ENCODE measurements at places on chromosomes 3 and 15. TPM values are rescaled to one million over a fixed set of nuclear protein-coding genes. Genes with fewer than 3 reads are reported as not detected.

- H3K27ac ChIP-seq = no peak overlapping the region
- no peaks in the 10 kb centered on the region for H3K4me1 ChIP-seq
- no peaks in the 10 kb centered on the region for H3K36me3 ChIP-seq
- no peak for DNase-seq
- no peaks in the 10 kb centered on the region for H3K27me3 ChIP-seq
Observed at GRCh38 chr3:140529558-140529957, 148.3 kb upstream of the TRIM42 start.

- no peak overlapping the region for H3K4me3 ChIP-seq
- H3K4me1 ChIP-seq = peaks cover 17% of the 10 kb centered on the region
- H3K36me3 ChIP-seq = peaks cover 86% of the 10 kb centered on the region
- H3K27me3 ChIP-seq = no peaks in the 10 kb centered on the region
Observed at GRCh38 chr3:122427857-122428471, 12.1 kb upstream of the WDR5B start.

- H3K27me3 ChIP-seq = no peaks in the 10 kb centered on the region
- H3K27ac ChIP-seq = no peak overlapping the region
- DNase-seq = no peak
- H3K36me3 ChIP-seq = no peaks in the 10 kb centered on the region
Observed at GRCh38 chr3:175224051-175224450, 364.9 kb downstream of the NAALADL2 start.

DNA sequence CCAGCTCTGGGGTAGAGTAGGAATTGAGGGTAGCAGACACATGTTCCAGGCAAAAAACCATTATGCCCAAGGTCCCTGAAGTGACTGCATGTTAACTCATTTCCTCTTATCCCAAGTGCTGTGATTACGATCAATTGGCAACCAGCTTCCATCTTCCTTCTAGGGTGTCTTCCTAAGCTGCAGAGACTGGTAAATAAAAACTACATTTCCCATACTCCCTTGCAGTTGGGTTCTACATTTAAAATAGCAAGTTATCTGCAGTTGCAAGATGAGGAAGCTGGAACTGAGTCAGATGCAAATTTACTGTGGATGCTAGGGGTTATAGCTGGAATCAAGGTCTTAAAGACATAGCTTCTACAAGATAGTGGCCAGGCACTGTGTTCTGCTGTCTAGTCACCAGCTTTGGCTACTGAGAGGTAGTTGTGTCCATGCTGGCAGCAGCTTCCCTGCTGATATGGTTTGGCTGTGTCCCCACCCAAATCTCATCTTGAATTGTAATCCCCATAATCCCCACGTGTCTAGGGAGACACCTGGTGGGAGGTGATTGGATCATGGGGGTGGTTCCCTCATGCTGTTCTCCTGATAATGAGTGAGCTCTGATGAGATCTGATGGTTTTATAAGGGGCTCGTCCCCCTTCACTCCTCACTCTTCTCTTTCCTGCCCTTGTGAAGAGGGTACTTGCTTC lies 51.3 kb upstream of the FBN1 start:
- H3K27me3 ChIP-seq = no peaks in the 10 kb centered on the region
- no peak overlapping the region for H3K27ac ChIP-seq
- no peak overlapping the region for H3K4me3 ChIP-seq
- no peaks in the 10 kb centered on the region for H3K36me3 ChIP-seq
- H3K4me1 ChIP-seq = no peaks in the 10 kb centered on the region
- no peak for DNase-seq

GRCh38 chr15:68586274-68586961 lies 7.6 kb downstream of the CORO2B start:
- peaks cover 5% of the 10 kb centered on the region for H3K27me3 ChIP-seq
- DNase-seq = no peak
- no peak overlapping the region for H3K4me3 ChIP-seq
- H3K36me3 ChIP-seq = no peaks in the 10 kb centered on the region
- H3K4me1 ChIP-seq = peaks cover 30% of the 10 kb centered on the region

DNA sequence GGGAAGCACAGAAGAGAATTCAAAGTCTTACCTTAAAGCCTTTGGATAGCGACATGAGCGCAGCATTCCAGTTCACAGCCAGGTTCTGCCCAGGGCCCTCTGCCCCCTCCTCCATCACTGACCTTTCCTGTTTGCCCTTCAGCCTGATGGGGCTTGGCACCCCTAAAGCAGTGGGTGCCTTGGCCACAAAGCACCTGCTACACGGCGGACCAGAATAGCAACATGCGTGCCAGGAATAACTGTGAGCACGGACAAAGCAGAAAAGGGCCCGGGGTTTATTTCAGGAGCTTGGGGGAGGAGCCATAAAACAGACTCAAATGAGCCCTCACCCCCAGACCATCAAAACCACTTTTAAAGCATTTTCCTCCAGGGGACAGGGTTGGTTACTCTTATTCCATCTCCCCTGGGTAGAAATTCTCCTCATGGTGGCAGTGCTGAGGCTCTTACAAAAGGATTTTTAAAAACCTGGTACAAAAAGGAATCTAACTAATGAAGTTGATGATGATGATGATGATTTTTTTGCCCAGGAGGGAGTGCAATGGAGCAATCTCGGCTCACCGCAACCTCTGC lies 135.4 kb downstream of the KLF13 start:
- H3K4me3 ChIP-seq = no peak overlapping the region
- no peaks in the 10 kb centered on the region for H3K36me3 ChIP-seq
- no peak overlapping the region for H3K27ac ChIP-seq
- no peak for DNase-seq
- peaks cover 2% of the 10 kb centered on the region for H3K27me3 ChIP-seq

GRCh38 chr15:59447367-59447766 lies 9.4 kb downstream of the FAM81A start:
- peaks cover 32% of the 10 kb centered on the region for H3K27me3 ChIP-seq
- no peak overlapping the region for H3K27ac ChIP-seq
- H3K4me1 ChIP-seq = peaks cover 11% of the 10 kb centered on the region
- no peak for DNase-seq
- no peaks in the 10 kb centered on the region for H3K36me3 ChIP-seq

- no peak overlapping the region for H3K4me3 ChIP-seq
- peaks cover 62% of the 10 kb centered on the region for H3K36me3 ChIP-seq
- no peak overlapping the region for H3K27ac ChIP-seq
- no peaks in the 10 kb centered on the region for H3K27me3 ChIP-seq
Observed at GRCh38 chr3:190645932-190646460, 132.1 kb downstream of the IL1RAP start.

- H3K4me1 ChIP-seq = no peaks in the 10 kb centered on the region
- no peak overlapping the region for H3K4me3 ChIP-seq
- no peak for DNase-seq
- no peak overlapping the region for H3K27ac ChIP-seq
- no peaks in the 10 kb centered on the region for H3K36me3 ChIP-seq
Observed at GRCh38 chr3:176950743-176951142, 246.5 kb downstream of the TBL1XR1 start.

DNA sequence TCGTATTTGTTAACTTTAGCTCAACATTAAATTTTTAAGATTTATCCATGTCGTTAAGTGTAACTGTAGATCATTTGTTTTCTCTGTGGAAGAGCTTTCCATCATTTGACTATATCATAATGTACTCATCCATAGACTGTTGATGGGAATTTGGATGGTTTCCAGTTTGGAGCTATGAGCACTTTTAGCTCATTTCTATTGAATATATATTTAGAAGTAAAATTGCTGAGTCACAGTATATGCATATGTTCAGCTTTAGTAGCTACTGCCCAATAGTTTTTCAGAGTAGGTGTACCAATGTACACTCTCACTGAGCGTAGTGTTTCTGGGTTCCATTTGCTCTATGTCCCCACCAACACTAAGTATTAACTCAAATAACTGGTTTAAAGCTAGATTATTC lies 263.0 kb downstream of the ULK4 start:
- H3K27ac ChIP-seq = no peak overlapping the region
- no peaks in the 10 kb centered on the region for H3K36me3 ChIP-seq
- H3K27me3 ChIP-seq = no peaks in the 10 kb centered on the region
- no peak overlapping the region for H3K4me3 ChIP-seq
- no peak for DNase-seq

DNA sequence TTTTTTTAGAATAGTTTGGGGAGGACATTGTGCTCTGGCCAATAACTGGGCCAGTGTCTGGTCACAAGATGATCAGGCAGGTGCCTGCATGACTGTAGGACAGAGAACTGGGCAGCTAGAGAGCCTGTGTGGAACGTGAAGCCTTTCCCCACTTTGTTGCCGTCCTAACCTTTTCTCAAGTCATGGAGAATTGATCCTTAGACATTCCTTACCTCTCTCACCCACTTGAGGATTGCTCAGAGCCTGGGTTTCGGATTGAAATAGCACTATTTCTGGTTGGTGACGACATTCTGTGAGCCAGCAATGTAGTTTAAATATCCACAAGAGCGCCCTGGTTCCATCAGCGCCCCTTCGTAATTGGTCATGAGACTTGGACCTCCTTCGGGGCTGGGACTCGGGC lies 138.4 kb downstream of the IGF1R start:
- peaks cover 36% of the 10 kb centered on the region for H3K4me1 ChIP-seq
- no peak overlapping the region for H3K27ac ChIP-seq
- no peaks in the 10 kb centered on the region for H3K36me3 ChIP-seq
- peaks cover 2% of the 10 kb centered on the region for H3K27me3 ChIP-seq

GRCh38 chr3:170977949-170978745 lies 48.4 kb downstream of the SLC2A2 start:
- peaks cover 15% of the 10 kb centered on the region for H3K27me3 ChIP-seq
- H3K4me1 ChIP-seq = no peaks in the 10 kb centered on the region
- no peak for DNase-seq
- no peak overlapping the region for H3K27ac ChIP-seq
- no peaks in the 10 kb centered on the region for H3K36me3 ChIP-seq
- no peak overlapping the region for H3K4me3 ChIP-seq

GRCh38 chr15:31476236-31476810 lies 149.7 kb downstream of the KLF13 start:
- H3K4me3 ChIP-seq = no peak overlapping the region
- H3K27ac ChIP-seq = no peak overlapping the region
- peaks cover 46% of the 10 kb centered on the region for H3K4me1 ChIP-seq
- no peak for DNase-seq

DNA sequence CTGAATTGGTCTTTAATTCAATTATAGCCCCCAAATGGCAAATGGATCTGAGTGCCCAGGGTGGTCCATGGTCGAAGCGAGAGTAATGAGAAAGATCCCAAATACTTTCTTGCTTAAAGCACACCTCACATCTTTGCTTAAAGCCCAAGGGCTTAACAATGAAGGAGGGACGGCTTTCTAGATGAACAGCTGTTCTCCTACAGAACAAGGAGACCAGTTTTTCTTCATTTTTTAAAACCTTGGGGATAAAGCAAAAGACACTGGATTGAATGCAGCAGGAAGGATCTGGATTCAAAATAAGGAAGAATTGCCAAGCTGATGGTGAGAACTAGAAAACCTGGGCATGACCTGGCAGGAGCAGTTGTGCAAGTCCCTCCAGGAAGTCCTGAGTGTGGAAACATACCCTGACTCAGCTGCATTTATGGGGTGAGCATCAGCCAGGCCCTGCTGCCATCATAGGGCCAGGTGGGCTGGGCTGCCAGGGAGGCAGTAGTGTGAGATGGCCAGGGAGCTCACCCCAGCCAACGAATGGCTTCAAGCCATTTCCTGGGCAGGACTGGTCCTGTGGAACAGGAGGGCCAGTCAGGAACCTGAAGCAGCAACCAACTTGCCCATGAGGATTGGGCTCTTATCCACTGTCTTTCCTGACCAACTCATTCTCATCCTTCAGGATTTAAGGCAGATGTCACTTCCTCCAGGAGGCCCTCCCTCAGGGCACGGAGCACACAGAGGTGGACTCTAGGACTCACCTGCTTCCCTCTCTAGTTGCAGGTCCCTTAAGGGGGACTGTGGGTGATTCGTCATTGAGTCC lies 18.4 kb upstream of the RHCG start:
- no peaks in the 10 kb centered on the region for H3K36me3 ChIP-seq
- no peaks in the 10 kb centered on the region for H3K4me1 ChIP-seq
- peak; percentile 2 for DNase-seq
- peaks cover 6% of the 10 kb centered on the region for H3K27me3 ChIP-seq

The PP2D1 gene
- not detected for total RNA-seq

The SLC28A2 gene
- total RNA-seq = not detected

The RASGRP1 gene
- 113 TPM for total RNA-seq

The CFAP44 gene
- 2.0 TPM for total RNA-seq

The CDHR4 gene
- 0.16 TPM for total RNA-seq

The SEMA3B gene
- total RNA-seq = 0.30 TPM

The PAK2 gene
- 103 TPM for total RNA-seq

The DPPA4 gene
- not detected for total RNA-seq
